ENCODE measurements at places on chromosomes 13 and 19. TPM values are rescaled to one million over a fixed set of nuclear protein-coding genes. Genes with fewer than 3 reads are reported as not detected.

ZNF724 gene
- total RNA-seq = 6.2 TPM

- DNase-seq = no peak
Measured at GRCh38 chr13:20165417-20166257, 4.8 kb upstream of the GJA3 start.

CEACAM6 gene
- total RNA-seq = not detected

PRTN3 gene
- not detected for total RNA-seq

ZNF100 gene
- total RNA-seq = 7.7 TPM

DNA sequence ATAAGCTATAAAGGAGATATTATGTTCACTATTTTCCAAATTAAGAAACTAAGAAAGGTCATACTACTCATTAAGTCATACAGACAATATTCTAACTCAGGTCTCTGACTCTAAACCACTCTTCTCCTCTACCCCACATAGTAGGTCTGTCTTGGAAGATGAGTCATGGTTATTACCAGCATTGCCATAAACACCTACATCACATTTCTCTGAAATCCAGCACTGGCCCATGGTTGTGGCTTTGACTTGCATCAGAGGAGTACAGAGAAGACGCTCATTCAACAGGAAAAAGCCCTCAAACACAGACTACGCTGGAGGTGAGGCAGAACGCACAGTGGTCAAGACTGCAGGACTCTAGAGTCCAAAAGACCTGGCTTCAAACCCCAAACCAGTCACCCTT lies 476.8 kb downstream of the COG6 start:
- DNase-seq = no peak

C1QTNF9 gene
- not detected for total RNA-seq

DNA sequence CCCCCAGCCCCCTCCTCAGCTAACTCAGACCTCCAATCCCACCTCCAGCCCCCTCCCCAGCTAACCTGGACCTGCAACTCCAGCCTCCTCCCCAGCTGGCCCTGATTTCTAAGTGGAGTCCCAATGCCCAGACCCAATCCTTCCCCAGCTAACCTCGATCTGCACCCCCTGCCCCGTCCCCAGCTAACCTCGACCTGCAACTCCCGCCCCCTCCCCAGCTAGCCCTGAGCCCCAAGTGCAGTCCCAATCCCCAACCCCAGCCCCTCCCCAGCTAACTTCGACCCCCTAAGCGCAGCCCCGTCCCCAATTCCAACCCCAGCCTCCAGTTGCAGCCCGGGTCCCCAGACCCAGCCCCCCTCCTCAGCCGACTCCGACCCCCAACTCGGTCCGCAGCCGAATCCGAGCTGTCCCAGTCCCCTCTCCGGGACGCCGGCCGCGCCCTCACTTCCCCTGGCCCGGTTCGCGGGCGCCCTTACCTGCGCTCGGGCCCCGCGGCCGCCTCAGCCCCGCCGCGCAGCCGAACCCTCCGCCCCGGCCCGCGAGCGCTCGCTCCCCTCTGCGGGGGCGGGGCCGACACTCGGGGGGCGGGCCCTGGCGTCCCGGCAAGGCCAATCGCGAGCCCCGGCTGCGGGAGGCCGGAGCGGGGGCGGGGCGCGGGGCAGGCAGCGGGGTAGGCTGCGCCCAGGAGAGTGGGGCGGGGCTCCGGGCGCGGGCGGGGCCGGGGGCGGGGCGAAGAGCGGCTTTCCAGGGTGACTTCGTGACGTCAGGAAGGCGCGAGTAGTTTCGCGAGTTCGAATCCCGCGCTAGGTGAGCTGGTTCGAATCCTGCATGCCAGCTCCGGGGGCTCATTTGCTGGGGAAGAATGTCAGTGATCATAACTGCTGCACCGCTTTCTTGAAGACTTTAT lies at the start of gene GNG7:
Gene GNG7 (minus strand): TSS at position 525 of the 907 bp plus-strand sequence. CDS start 182,006 bp downstream, outside the sequence.
- DNase-seq = peak; percentile 87

- no peak for DNase-seq
Measured at GRCh38 chr13:85527316-85527715, 271.9 kb downstream of the SLITRK6 start.

- DNase-seq = no peak
Measured at GRCh38 chr13:77345150-77345780, 18.4 kb upstream of the MYCBP2 start.

MAP3K10 gene
- total RNA-seq = 12.0 TPM

- DNase-seq = no peak
Measured at GRCh38 chr19:43362179-43362578, 8.7 kb downstream of the CD177 start.
